ENCODE measurements at places on chromosomes 2 and 18.

DNA sequence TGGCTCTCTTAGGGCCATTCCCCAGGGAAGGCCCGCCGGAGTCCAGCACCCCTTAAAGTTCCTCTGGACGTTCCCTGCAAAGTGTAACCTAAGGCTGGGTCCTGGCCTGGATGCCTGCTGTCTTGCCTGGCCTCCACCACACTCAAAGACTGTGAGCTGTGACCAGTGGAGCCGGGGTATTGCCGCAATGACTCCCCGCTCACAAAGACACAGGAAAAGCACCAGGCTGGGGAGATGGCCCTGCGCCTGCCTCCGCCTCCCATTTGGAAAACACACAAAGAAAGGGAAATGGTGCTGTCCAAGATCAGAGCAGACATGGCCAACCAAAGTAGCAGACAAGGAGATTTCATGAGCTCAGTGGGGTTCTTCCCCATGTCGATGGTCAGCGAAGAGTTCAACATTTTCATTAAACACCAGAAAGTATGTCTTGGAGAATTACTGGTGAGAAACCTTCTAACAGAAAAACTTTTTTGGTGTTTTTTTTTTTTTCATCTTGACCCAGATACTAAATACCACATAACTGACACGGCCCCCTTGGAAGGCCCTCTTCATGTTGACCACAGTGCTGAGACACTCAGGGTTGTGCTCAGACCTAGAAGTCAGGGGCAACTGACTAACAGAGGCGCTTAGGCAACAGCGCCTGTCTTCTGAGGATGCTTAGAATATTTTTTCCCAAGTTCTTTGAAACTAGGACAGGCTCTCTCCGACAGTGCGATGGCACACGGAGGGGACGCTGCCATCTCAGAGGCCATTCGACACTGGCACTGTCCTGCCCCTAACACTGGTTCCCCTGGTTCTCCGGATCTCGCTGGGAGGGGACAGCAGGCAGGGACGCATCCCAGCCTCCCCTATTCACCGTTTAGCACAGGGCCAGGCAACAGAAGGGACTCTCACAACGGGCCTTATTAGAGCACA is 226.4 kb upstream of the ID2 start:
- no peak for DNase-seq

DNA sequence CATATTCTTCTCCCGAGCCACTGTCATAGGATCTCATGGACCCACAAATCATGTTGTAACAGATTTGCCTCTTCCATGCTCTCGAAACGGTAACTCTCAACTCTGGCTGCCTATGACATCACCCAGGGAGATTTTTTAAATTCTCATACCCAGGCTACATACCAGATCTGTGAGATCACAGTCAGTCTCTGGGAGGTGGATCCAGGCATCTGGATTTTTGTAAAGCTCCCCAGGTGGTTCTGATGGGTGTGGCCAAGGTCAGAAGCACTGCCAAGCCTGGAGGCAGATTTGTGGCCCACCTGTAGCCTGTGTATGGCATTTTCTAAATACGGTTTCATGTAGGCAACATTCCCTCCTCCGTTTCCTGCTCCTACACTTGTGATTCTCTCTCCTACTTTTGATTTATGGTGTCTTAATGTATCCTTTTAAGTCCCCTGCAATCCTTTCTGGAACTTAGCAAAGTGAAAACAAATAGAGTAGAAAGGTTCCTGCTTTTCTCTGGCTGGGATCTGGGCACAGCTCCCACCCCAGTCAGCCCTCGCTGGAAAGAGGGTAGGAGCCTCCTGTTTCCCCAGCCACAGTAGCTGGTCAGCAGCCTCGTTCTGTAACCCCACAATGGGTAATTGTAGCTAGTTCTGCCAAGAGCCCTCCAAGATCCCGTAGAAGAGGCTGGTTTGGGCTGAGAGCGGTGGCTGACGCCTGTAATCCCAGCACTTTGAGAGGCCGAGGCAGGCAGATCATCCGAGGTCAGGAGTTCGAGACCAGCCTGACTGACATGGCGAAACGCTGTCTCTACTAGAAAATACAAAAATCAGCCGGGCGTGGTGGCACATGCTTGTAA is 96.2 kb downstream of the KLHL29 start:
- DNase-seq: no peak

DNA sequence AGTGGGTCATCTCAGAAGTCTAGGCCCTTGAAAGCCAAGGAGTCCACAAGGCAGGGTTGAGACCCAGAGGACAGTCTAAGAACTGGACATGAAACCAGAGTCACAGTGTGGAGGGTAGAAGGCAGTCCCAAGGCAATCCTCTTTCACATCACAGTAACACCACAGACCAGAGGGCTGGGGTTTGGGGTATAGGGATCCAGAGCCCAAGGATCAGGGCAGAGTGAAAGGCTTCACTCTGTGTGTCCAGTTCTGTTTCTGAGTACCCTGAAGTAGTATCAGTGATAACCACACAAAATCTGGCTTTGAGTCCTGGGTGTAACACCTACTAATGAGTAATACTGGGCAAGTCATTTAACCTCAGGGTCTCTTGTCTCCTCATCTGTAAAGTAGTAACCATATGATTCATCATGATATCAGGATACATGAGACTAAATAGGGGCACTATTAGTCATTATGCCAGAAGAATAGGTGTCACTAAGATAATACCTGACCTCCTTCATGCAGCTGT is 91.0 kb downstream of the ICA1L start:
- DNase-seq: no peak

DNA sequence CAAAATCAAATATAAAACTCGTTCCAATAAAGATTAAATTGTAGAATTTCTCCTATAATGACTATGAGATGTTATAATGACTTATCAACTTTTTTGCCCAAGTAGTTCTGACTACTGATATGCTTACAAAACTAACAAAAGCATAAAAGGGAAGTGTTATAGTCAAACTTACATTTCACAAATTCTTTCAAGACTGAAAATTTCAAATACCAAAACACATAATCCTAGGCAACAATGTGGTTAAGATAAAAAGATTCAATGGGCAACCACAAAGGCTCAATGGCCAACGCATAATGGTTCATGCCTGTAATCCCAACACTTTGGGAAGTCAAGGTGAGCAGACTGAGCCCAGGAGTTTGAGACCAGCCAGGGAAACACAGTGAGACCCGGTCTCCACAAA is 135.7 kb downstream of the USP34 start:
- DNase-seq: no peak

DNA sequence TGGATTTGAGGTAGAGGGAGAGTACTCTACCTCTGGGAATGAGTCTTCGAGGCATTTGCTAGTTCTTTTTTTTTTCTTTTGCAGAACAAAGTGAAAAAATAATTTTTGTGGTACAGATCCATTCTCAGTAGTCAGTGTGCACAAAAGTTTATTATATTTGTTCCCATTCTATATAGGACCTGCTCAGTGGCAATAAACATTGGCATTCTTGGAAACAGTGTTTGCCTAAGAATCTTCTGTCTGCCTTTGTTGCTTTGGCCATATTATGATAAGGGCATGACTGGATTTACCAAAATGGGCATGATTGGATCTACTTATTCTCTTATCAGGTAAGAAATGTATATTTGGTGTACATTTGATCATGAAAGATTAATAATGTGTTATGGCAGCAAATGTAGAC is 583.3 kb downstream of the PLCL1 start:
- DNase-seq: no peak

- no peak for DNase-seq
These were observed 308.3 kb downstream of the SETBP1 start for GRCh38 chr18:44988821-44989587.

DNA sequence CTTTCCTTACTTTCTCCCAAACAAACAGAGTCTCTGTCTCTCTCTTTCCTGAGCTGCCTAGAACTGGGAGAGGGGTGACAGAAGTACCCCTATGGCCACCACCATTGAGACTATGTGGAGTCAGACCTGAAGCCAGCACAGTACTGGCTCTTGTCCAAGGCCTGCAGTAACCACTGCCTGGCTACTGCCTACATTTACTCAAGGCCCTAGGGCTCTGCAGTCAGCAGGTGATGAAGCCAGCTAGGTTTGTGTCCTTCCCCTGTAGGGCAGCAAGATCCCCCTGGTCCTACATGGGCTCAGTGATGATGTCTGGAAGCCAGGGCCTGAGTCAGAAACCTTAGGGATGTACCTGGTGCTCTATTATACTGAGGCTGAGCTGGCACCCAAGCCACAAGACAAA is 12.2 kb downstream of the MYO3B start:
- DNase-seq: no peak

GRCh38 chr2:6423944-6424343 is 441.8 kb downstream of the CMPK2 start:
- no peak for DNase-seq

- peak; percentile 56 for DNase-seq
These were observed 91.0 kb upstream of the CCBE1 start for GRCh38 chr18:59787998-59788790.

- no peak for DNase-seq
These were observed 589.4 kb upstream of the SYT4 start for GRCh38 chr18:43866696-43867095.

DNA sequence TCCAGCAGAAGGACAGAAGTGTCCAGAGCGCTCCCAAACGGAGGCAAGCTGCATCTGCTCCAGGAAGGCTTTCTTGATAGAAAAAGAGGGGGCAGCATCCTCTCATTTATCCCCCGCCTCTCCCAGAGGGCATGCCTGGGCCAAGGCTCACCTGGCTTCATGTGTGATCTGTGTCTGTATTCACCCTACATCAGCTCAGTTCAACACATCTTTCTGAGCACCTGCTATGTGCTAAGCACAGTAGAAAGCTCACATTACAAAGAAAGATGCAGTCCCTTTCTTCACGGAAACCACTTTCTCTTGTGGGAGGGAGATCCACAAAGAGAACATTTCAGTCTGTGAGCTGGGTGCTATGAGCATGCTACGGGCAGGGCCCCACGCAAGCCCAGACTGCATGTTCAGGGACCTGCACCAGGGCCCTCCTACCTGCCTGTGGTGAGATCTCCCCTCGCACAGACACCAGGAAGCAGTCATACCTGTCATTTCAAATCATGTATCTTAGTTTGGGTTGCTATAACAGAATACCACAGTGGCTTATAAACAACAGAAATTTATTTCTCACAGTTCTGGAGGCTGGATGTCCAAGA is 90.7 kb downstream of the PDCL3 start:
- no peak for DNase-seq

GRCh38 chr2:42138163-42139015 is 30.8 kb upstream of the EML4 start:
- peak; percentile 67 for DNase-seq

DNA sequence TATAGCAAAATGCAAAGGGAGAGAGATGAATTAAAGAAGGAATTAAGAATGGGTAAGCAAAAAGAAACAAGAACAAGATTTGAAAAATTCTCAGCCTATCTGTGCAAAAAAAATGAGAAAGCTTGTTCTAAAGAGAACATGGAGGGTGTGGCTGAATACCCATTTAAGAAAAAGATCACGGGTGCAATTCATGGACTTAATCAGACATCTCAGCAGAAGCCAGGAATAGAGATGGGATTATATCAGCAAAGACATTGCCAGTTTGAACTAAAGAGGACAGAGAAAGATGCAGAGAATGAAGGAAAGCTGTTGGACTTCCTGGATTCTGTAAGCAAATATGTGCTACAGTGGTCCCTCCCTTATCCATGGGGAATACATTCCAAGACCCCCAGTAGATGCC is 115.6 kb downstream of the RTTN start:
- DNase-seq: no peak

DNA sequence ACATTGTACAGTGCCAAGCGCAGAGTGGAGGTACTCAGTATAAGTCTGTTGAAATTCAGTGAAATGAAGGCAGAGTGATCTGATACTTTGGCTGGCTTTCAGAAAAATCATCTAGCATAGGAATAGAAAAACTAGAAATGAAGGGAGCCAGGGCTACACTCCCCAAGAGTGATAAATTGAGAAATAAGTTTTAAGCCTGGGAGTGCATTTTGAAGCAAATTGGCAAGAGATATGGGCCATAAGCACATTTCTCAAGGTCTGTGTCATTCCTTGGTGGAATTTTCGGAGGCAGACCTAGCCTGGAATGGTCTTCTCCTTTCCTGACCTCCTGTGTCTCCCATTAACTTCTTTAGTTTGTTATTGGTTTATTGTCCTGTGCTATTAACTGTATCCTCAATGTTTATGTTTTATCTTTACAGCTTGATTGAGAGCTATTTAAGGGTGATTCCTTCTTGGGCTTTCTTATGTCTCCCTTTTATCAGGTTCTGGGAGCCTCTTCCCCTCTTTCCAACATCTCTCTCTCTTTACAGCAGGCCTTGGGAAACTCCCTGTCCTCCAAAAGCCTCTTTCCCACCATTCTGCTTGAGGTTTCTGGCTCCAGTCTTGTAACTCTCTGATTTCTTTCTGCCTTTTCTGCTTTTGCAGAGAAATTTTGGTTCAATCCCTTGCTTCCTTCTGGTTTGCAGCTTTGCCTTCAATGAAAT is 649.5 kb downstream of the SLC4A3 start:
- DNase-seq: no peak

GRCh38 chr2:233010569-233011267 is 2.3 kb downstream of the NGEF start:
- DNase-seq: no peak

DNA sequence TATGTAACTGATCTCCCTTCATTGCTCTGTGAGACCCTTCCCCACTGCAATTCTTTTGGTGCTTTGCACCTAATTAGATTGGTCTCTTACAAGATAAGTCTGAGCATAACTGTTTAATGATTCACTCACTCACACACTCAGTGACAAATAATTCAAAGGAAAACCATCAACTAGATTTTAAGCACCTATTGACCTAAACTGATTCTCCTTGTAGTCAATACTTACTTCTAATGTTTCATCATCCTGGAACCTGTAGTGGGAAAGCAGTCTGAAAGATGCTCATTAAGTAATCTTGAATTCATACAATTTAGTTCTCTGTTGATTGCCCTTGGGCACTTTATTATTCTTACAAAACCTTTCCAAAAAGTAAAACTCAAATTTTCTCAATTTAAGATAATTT is 74.3 kb upstream of the COL5A2 start:
- DNase-seq: no peak

DNA sequence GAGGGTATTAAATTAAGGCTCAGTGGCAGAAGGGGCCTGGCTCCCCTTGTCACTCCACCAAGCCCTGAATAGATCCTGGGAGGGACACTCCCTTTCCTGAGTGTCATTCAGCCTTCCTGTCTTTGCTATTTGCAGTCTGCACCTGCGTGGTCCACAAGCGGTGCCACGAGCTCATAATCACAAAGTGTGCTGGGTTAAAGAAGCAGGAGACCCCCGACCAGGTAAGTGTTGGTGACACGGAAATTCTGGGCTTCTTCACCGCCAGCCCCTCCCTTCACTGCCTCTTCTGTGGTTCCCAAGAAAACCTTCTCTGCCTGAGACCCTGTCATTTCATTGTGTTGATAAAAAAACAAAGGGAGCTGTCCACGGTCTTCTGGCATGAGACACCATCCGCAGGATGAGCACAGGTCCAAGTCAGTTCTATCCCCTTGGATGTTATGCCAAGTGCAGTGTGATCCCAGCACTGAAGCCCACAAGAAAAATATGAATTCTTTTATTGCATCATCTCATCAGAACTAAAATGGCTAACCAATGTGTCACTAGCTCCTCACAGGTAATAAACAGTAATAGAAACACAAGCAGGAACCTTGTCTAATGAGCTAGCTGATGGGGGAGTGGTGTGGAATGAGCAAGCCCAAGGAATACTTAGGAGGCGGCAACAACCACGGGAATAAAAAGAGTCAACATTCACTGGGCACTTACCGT is 316.9 kb upstream of the EPAS1 start:
- no peak for DNase-seq

GRCh38 chr18:21629089-21629832 is 17.1 kb downstream of the SNRPD1 start:
- no peak for DNase-seq

All from COLO829 (cell line).